ENCODE measurements at places on chromosomes 6 and 20. TPM values are rescaled to one million over a fixed set of nuclear protein-coding genes. Genes with fewer than 3 reads are reported as not detected.

- no peak for DNase-seq
These were observed 16.2 kb upstream of the FAM135A start for GRCh38 chr6:70396796-70397729.

The LTB gene
- 4.9 TPM for total RNA-seq

DNA sequence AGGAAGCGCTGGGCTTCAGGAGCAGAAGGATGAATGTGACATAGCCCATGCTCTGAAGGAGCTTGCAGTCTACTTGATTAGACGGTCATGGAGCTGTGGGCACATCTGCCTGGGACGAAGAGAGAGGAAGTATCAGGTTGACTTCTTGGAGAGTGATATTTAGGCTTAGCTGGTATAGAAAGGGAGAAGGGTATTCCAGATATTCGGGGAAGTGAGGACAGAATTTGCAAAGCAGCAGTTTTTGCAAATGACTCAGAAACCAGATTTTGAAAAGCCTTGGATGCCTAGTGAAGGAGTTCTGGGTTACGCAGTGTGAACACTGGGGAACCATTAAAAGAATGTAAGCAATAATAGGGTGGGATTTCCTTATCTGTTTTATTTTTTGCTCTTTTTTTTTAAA, 60.7 kb downstream of the EYA4 start:
- no peak for DNase-seq

DNA sequence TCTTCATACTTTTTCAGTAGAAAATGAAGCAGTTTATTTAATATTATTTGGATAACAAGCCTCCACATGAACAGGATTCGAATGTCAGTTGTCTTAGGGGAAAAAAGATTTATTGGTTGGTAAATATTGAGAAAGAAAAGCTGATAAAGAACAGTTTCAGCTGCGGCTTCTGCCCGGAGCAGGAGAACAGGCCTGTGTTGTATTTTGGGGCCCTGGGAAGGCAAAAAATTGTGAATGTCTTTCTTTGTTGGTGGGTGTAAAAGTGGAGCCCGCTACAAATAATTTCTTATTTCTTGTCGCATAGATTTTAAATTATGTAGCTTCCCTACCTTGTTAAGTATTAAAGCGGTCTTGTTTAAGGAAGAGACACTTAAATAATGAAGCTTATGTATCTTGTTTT, 90.5 kb upstream of the PAX1 start:
- DNase-seq: no peak

- no peak for DNase-seq
These were observed 130.5 kb downstream of the MYB start for GRCh38 chr6:135311446-135312200.

The MSH5 gene
- total RNA-seq: 19.7 TPM

The IFNGR1 gene
- total RNA-seq: 77.9 TPM

DNA sequence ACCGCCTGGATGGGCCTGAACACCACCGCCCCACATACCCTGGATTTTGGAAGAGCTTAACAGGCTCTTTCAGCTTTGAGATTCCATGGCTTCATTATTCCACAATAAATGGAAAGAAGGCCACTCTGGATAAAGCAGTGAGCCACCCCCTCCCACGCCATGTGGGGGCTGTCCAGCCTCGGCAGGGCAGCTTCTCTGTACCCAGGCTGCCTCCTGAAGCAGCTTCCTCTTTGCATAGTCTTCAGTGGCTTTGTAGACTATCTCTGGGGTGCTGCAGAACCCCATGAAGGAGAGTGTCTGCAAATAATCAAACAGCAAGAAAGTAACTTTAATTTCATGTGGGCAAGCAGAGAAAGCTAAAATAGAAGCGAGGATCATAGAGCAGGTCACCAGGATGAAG, 96.6 kb upstream of the NXT1 start:
- no peak for DNase-seq

GRCh38 chr6:128885381-128885780, 2.4 kb downstream of the LAMA2 start:
- no peak for DNase-seq

The C20orf96 gene
- 10.6 TPM for total RNA-seq

DNA sequence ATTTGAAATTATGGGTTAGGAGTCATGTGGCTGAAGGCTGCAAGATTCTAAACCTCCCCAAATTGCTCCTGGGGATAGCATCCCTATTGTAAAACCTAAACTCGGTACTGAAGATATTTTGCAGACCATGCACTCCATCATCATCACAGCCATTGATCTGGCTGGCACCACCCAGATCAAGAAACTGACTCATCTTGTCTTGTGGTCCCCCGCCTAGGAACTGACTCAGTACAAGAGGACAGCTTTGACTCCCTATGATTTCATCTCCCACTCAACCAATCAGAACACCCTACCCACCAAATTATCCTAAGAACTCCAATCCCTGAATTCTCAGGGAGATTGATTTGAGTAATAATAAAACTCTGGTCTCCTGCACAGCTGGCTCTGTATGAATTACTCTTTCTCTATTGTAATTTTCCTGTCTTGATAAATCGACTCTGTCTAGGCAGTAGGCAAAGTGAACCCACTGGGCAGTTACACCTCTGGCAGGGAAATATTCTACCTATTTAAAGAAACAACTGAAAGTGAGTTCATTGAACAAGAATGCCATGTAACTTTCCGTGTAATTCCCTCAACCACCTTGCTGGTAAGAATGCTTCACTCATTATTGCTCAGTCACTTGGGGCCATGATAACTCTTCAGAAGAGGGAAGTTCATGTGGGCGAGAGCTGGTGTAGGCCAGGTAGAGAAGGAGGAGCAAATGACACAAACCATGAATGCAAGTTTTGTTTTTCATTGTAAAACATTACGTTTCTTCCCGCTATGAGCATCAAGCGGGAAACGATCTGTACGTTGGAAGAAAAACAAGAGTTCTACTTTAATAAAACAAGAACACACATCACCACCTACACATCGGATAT, 602.9 kb upstream of the ARID1B start:
- DNase-seq: no peak

GRCh38 chr20:50788045-50788991, 6.5 kb upstream of the BCAS4 start:
- peak; percentile 41 for DNase-seq

- DNase-seq: no peak
These were observed 328.4 kb downstream of the CDC5L start for GRCh38 chr6:44715925-44716324.

- DNase-seq: no peak
These were observed 54.8 kb downstream of the PHACTR2 start for GRCh38 chr6:143732536-143732935.

DNA sequence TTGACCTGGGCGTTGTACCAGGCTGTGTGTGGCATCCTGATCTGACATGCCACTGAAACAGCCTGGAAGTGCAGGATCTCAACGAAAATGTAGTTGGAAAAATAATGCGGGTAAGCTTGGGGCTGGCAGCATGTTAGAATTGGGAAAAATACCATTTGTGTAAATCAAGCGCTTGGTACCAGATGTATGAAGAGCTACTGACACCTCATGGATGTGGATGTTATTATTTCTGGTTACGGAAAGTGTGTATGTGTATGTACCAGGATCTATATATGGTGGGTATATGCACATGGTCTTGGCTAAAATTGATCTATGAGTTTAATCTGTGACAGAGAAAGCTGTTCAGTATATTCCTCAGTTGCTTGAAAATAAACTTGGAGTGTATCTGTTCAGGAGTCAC, 22.7 kb downstream of the HIVEP1 start:
- no peak for DNase-seq
